Dermis blood vessel endothelial cell (primary cell): ENCODE measurements at places on chromosomes 5 and 9. TPM values are rescaled to one million over a fixed set of nuclear protein-coding genes. Genes with fewer than 3 reads are reported as not detected.

The OTULINL gene
- total RNA-seq = 0.34 and 0.56 TPM in 2 replicates

DNA sequence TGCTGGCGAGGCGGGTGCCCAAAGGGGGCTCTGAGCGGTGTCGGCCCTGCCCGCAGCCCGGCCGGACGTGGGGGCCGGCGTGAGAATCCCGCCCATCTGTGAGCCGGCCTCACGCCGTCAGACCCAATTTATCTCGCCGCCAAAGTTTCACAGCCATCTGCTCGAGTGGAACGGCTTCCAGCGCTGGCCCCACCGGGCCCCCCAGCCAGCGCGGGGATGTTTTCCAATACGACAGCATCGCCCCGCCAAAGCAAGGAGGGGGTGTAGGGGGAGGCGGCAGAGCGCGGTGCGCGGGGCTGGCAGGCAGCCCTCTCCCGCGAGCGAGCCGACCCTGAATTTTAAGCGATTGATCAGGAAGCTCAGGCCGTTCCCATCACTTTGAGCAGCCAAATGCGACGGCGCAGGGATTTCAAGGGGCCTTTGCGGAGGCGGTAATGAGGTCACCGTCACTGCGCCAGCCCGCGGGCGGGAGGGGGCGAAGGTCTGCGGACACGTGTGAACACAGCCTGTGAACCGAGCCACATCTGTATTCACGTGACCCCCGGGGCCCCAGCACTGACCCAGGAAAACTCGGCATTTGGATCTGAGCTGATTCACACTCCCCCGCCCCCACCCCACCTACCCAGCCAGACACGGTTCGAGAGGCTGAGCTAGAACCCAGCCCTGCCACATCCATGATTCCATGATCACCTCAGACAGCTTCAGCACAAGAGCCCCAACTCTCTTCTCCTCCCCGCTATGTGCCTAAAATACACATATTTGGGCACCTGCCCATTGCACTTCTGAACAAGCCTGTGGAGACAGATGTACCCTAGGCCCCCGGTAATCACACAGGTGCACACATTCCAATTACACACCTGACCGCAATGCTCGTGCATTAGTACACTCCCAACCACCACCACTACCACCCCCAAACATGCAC, 47.8 kb upstream of the PSD2 start:
- peak; percentile 43 for DNase-seq

GRCh38 chr5:116157902-116158301, 73.1 kb downstream of the COMMD10 start:
- DNase-seq = no peak

The COMMD10 gene
- 35.7 and 41.5 TPM in 2 replicates for total RNA-seq

DNA sequence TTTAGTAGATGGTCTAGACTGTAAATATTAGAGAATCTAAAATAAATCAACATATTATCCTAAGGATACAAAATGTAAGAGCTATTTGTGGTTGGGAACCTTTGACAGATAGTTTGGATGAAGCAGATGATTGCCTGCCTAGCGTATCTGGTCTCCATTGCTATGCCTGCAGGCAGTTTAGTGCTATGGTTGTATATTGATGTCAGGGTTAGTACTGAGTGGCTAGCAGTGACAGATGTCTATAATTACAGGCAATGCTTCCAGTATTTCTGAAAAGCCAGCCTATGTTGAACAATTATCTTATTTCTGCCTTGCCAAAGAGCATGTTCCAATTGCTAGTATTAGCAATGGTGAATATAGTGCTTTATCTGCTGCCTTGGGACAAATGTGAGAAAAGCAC, 151.3 kb upstream of the TLX3 start:
- no peak for DNase-seq

The F2RL2 gene
- under 0.01 and 0.14 TPM in 2 replicates for total RNA-seq

- DNase-seq = no peak
Observed at GRCh38 chr5:155936520-155937406, 390.2 kb upstream of the SGCD start.

DNA sequence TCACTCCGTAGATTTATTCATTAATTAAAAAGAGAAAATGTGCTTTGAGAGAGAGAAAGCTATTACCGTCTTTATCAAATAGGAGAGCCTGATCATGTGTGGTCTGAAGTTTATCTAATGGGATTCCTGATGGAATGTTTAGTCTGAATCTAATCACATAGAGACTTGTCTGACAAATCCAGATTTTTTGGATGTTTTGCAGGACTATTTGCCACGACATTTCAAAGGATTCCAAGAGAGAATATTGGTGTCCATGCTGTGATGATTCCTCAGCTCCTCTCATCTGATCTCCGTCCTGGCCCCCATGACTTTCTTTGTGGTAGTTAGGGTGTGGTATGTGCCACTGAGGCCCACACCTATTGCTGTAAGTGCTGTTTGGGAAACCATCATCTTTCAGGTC, 20.1 kb upstream of the CDKN2B start:
- DNase-seq = no peak

DNA sequence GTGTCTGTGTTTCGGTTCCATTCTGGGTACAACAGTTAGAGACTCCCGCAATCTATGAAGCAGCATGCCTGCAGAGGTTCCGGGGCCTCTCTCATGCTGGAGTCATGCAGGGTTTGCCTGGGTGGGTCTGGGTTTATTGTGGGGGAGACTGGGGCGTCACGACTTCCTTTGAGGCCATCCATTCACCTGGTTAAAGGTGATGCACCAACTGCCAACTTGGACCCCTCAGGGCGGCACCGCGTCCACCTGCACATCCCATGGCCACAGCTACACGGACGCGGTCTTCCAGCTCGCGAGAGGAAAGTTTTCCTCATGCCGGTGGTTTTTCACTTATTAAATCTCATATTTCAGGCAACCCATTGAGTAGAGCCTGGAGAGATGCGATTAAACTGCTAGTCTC, 30.9 kb upstream of the IRX4 start:
- no peak for DNase-seq

- no peak for DNase-seq
Observed at GRCh38 chr9:68905129-68905528, 108.8 kb downstream of the PRKACG start.

GRCh38 chr9:107539427-107540163, 50.0 kb upstream of the KLF4 start:
- no peak for DNase-seq

The TEX48 gene
- total RNA-seq = not detected in 2 replicates

The C5orf46 gene
- not detected in 2 replicates for total RNA-seq

GRCh38 chr5:50655810-50656205, 10.6 kb upstream of the PARP8 start:
- DNase-seq = no peak

DNA sequence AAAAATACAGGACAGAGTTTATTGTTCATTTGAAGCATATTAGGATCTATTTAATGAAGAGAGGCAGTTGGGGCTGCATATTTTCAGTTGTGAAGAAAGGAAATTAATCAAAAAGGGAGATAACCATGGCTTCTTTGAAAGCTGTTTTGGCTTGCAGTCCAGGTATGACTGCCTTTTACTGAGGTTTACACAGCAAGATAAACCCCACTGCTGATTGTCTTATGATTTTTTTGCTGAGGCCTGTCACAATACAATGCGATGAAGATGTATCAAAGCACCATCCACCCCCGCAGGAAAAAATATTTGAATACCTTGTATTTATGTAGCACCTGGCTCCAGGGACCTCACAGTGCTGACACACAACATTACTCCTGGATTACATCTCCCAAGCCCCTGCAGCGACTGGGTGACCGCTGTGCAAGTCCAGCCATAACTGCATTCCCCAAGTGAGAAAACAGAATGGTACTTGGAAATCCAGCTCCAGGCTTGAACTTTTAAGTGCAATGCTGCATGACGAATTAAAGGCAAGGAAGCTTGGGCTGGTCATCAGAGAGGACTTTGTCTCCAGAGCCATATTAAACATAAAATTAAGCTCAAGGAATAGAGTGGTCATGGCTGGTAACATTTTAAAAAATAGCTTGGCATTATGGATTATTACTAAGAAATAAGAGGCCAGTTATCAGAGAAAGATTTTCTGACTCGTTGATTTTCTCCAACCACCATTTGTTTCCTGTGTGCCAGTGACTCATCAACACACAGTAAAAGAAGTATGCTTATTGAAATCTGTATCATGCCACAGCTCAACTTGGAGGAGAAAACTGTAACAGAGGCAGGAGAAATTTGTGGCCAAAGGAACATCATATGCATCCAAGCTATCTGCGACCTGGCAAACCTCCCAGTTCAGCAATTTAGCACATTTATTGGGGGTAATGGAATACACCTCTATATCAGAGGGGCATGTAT, 374.2 kb downstream of the MAN2A1 start:
- no peak for DNase-seq

- no peak for DNase-seq
Observed at GRCh38 chr5:177300951-177301350, 2.6 kb downstream of the RAB24 start.

GRCh38 chr9:37936376-37936775, 32.4 kb upstream of the SLC25A51 start:
- no peak for DNase-seq

The IL17B gene
- not detected in 2 replicates for total RNA-seq

DNA sequence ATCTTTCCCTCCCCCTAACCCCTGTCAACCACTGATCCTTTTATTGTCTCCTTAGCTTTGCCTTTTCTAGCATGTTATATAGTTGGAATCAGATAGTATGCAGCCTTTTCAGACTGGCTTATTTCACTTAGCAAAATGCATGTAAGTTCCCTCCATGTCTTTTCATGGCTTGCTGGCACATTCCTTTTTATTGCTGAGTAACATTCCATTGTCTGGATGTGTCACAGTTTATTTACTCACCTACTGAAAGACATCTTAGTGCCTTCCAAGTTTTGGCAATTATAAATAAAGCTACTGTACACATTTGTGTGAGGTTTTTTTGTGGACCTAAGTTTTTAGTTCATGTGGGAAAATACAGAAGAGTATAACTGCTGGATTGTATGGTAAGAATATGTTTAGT, 230.1 kb downstream of the PBX3 start:
- no peak for DNase-seq

- DNase-seq = peak; percentile 80
Observed at GRCh38 chr5:77882670-77883257, 106.6 kb upstream of the TBCA start.

GRCh38 chr9:133876144-133876543, 116.0 kb downstream of the VAV2 start:
- no peak for DNase-seq

GRCh38 chr9:124035001-124035650, 23.6 kb downstream of the LHX2 start:
- no peak for DNase-seq

DNA sequence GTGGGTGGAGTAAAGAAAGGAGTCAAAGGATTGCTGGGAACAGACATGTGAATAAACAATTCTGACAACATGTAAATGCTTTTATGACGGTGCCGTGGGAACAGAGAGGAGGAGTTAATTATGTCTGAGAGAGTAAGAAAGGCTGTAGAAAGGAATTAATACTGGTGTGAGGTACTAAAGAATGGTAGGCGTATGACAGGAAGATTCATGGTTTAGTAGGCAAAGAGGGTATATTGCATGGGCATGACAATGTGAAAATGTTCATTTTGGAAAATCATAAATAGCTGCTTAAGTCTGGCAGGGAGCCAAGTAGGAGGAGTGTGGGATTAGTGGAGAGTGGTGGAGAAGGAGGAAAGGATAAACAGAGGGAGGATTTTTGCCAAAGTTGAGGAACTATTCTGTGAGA, 19.7 kb downstream of the NAA35 start:
- peak; percentile 8 for DNase-seq

The IL9 gene
- not detected in 2 replicates for total RNA-seq

- no peak for DNase-seq
Observed at GRCh38 chr9:87590996-87591395, 93.3 kb downstream of the DAPK1 start.

- DNase-seq = no peak
Observed at GRCh38 chr9:135066291-135066690, 21.2 kb upstream of the OLFM1 start.

DNA sequence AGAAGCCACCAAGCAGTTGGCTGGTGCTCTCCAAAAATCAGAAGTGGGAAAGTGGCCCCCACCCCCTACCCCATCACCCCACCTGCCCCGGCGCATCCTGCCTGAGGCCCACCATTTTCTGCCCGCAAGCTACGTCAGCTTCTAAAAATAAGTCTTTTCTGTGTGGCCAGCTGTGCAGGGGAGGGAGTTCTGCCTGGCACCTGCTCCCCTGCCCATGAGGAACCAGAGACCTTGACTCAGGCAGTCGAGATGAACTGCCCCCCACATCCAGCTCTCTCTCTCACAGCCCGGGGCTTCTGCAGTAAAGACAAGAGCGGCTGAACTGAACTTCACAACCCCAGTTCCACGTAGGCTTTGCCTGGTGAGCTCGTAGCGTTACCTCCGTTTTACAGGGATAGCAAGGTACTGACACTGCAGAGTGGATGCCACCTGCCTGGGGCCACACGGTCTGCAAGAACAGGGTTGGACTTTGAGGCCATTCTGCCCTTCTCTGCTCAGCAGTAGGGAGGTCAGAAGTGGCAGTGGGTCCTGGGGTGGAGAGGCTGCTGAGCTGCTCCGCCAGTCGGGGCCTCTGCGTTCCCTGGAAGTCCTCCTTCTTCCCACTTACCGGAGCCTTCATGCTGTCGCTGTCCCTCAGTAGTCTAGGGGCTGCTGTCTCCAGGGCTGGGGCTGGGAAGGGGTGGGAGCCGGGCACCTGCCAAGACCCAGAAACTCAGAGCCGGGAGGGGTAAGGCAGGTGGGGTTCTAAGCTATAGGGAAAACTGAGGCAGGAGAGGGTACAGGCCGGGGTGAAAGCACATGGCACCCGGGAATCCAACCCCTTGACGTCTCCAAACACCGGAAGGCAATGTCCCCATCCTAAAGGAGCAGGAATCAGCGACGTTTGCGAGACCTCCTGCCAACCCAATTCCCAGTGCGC, 781 bp downstream of the ST6GALNAC4 start:
- no peak for DNase-seq

GRCh38 chr9:95606489-95607350, 89.9 kb upstream of the PTCH1 start:
- no peak for DNase-seq

- no peak for DNase-seq
Observed at GRCh38 chr5:163261647-163262269, 175.6 kb upstream of the CCNG1 start.
